NCI-H1694 (cell line): ENCODE measurements at places on chromosomes 2 and 18.
A peak's percentile ranks its signal among the peaks of the same experiment; 100 is the strongest.

- no peak for DNase-seq
These were observed 349.3 kb upstream of the SLC39A10 start for GRCh38 chr2:195307751-195308150.

DNA sequence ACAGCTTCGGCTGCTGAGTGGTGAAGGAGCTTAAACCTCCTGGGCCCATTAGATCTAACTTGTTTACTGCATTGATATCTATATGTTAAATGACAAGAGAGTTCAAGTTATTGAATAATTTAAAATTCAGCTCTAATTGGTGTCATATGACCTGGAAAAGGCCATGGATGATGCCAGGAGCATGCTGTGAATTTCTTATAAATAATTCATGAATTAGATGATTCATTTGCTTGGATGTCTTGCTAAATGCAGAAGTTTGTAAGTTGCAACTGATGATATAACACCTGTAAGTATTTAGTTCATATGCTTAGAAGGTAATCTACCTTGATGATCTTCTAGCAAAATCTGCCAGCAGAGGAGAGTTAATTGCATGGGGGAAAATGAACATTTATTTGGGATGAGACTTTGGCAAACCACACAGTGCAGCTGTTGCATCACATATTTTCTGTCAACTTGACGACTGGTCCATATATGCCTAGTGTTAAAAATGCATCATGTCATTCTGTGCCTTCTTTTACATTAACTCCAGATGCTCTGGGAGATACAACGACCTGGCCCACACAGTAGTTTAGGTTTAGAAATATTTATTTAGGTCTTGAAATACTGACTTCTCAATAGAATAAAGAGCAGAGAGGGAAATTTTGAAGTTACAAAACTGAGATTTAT, 226.3 kb downstream of the KIAA1328 start:
- DNase-seq = peak; percentile 17

- DNase-seq = no peak
These were observed 258.4 kb downstream of the BCL11A start for GRCh38 chr2:60294901-60295635.

GRCh38 chr2:95039363-95039762, 13.9 kb downstream of the MAL start:
- DNase-seq = no peak

GRCh38 chr18:61891271-61891670, 1.5 kb downstream of the RNF152 start:
- DNase-seq = no peak

- no peak for DNase-seq
These were observed 31.3 kb downstream of the PTPRM start for GRCh38 chr18:7598167-7599047.

DNA sequence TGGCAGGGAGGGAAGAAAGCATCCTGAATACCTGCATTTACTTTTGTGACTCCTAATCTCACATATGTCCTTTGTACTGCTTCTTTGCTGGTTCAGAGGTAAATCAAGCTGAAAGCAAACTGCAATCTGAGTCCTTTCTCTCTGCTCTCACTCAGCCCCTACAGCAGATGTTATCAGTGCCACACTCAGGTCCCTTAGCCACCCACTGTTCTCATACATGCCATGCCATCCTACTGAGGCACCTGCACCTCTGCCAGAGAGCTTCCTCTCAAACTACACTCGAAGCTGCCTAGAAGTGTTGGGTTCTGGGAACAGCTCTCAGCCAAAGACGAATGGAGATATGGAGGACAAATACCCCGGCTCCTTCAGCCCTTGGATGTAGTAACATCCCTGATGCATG, 244.5 kb downstream of the TXNL1 start:
- DNase-seq = no peak

GRCh38 chr2:11758187-11758586, 11.8 kb downstream of the LPIN1 start:
- no peak for DNase-seq

GRCh38 chr2:184039493-184039892, 558.8 kb upstream of the ZNF804A start:
- no peak for DNase-seq

GRCh38 chr2:225355788-225356187, 43.7 kb upstream of the NYAP2 start:
- DNase-seq = no peak

- DNase-seq = no peak
These were observed 174.2 kb downstream of the WDR7 start for GRCh38 chr18:56825321-56825720.

DNA sequence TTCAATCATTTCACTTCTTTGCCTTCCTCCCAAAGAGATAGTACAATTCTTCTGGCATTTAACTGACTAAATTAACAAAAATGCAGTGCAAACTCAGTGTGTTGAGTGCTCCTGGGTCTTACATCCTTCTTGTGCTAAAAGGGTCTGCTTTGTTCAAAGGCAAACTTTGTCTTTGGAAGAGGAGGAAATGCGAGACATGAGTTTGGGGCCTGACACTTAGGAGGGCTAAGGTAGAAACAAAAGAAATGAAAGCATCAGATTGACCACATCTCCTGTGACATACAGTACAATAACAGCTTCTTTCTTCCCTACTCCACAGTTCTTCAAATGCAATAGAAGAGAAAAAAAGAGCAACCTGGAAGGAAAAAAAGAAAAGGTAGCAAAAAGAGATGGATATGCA, 161.7 kb downstream of the CNTNAP5 start:
- DNase-seq = no peak

DNA sequence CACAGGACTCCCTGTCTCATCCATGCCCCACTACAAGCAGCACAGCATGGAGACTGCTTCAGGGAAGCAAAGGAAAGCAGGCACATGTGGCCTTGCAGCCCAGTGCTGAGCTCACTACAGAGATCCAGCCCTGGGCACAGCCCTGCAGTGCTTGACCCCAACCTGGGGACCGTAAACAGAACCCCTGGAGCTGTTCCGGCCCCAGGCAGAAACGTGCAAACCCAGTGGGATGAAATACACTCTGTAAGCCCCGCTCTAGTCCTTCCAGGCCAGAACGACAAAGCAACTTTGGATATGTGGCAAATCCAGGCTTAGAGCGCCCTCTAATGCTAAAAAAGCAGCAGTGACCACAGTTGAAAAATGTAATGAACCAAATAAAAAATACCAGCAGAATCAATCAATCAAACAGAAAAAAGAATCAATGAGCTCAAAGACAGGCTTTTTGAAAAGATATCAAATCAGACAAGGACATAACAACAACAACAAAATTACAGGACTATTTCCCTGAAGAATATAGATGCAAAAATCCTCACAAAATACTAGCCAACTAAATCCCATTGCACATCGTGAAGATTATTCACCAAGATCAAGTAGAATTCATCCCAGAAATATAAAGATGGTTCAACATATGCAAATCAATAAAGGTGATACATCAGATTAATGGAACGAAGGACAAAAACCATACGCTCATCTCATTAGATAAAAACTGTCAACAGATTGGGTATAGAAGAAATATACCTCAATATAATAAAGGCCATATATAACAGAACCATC, 45.6 kb downstream of the ZNF519 start:
- peak; percentile 26 for DNase-seq

GRCh38 chr2:230650585-230651137, 62.0 kb upstream of the CAB39 start:
- no peak for DNase-seq

DNA sequence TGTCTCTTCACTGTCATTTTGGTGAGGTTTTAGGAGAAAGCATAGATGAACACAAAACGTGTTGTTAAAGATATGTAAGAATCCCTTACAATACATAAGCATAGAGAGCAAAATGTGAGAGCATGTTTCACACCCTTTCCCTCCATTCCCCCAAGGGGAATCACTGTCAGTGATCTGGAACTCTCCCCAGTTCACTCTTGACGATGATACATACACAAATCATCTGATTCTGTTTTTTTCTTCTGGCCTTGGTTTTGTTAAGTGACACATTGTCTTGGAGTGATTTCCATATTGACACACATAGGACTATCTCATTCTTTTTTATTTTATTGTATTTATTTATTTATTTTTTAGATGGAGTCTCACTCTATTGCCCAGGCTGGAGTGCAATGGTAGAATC, 53.7 kb upstream of the TANC1 start:
- no peak for DNase-seq

DNA sequence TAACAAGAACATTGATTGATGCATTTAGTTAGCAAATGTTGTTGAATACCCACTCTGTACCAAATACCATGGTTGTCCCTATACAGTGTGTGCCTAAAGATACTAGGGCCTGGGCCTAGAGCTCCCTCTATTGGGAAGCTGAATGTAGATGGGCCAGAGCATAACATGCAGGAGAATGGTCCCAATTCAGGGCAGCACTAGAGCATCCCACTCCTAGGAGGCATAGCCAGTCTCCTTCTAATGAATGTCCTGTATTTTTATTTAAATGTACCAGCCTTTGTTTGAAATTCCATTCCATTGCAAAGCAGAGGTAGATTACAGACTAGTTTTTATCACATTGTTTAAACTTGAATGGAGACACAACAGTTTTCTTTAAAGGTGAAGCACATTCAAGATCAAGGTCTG, 90.6 kb downstream of the FEZ2 start:
- peak; percentile 24 for DNase-seq

DNA sequence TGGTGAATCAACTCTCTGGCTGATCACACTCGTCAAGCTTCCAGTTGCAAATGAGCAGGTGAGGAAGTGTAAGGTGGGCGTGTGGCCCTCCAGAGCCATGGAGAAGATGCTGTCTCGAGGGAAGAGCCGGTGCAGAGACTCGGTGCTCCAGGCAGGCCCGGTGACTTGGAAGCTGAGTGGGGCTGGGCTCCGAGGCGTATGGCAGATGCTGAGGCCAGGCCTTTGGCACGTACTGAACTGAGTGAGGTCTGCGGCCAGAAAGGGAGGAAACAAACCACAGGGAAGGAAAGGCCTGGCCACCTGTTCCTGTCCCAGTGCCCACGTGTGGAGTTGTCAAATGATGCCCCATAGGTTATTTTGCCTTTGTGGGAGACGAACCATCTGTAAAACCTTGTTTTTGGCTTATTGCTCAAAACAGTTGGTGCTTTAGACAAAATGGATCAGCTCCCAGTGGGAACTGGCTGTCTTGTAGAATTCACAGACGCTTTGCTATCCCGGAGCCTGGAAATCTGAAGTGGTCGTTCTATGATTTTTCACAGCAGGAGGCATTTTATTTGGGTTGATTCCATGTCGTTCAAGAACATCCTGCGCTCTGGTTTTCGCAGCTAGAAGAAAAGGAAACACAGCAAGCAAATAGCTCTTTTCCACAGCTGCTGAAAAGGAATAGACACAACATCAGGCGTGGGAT, 117.5 kb upstream of the TMEM18 start:
- DNase-seq = no peak

DNA sequence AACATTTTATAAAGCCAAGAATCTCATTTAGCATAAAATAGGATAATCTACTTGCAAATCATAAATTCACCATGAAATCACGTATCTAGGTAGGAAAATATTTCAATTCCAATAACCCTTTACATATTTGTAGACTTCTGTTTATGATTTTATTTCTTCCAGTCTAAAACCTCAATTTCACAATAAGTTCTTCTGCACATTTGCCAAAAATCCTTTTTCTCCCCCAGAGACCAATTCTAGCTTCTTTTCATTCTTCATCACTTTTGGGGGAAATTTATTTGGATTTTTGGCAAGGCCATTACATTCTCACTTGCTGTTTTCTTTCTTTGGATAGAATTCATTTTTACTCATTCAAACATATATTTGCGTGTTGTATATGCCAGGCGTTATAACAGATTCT, 86.8 kb downstream of the SPRED2 start:
- no peak for DNase-seq

GRCh38 chr2:191618046-191618780, 59.7 kb upstream of the NABP1 start:
- no peak for DNase-seq

GRCh38 chr2:96801005-96801785, 14.9 kb upstream of the CNNM3 start:
- peak; percentile 40 for DNase-seq

DNA sequence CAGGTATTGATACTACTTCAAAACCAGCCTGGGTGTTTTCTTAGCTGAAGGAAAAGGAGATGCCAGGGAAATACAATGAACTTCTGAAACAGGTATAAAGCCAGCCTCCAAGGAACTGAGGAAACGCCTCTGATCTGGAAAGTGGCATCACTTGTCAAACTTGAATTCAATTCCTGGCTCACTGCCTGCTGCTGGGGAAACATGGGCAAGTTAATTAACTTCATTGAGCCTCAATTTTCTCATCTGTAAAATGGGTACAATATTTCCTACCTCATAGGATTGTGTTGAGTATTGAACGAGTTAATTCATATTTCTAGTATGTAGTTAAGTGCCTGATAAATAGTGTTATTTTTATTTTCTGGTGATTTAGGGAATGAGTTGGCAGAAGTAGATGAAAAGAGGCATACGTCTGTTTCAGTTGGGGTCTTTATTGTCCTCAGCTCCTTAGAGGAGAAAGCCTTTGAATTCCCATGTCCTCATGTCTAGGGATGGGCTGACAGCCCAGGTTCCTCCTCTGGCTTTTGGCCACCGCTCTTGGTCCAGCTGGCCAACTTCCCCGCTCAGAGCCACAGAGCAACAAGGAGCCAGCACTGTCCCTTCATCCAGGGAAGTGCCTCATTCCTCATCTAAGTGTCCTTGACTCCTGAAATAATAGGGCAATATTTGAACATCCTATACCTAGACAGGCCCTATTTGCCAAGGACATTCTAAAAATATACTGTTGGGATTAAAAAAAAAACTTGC, 210.5 kb upstream of the GATA6 start:
- no peak for DNase-seq

DNA sequence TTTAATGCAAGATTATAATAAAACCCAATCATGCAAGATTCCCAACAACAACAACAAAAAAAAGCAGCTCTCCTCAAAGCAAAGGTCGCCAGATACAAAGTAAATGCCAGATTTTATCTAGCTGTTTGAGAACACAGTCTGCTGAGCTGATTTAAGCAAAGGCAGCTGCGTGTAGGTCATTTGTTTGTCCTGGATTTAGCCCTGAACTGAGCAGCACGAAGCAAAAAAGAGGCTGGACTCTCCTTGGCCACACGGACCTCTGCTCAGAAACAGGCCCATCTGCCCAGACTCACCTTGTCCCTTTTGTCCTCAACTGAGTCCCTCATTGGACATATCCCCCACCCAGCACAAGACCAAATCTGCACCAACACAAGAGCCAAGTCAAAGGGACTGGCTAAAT, 91.5 kb downstream of the PID1 start:
- no peak for DNase-seq

DNA sequence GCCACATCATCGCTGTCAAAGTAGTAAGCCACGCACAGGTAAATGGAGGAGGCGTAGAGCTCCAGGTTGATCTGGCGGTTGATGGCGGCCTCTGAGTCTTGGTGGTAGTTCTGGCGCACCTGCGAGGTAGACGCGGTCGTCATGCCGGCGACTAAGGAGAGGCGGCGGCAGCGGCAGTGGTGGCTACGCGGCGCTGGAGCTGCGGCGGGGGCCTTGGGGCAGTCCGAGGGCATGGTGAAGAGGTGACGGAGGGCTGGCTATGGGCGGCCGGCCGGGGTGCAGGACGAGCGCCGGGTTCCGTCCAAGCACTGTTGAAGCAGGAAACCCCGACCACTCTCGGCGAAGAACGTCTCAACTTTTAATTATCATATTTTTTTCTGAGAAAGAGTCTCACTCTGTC, 12.7 kb upstream of the ZNF513 start:
- no peak for DNase-seq
